ENCODE measurements at places on chromosomes 3 and 15.

GRCh38 chr3:118863731-118864322 is 170.8 kb downstream of the IGSF11 start:
- DNase-seq, result no peak

GRCh38 chr3:118628704-118629341 is 405.8 kb downstream of the IGSF11 start:
- DNase-seq, result no peak

DNA sequence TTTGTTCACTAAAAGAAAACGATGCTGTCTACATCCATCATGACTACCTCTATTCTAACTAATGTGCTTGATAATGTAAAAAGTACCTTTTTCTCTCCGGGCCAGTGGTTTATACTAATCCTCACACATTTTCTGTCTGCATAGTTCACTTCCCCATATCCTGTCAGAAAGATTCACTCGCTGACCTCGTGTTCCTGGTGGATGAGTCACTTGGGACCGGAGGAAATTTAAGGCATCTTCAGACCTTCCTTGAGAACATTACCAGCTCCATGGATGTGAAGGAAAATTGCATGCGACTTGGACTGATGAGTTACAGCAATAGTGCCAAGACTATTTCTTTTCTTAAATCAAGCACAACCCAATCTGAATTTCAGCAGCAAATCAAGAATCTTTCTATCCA is 33.8 kb downstream of the COL6A5 start:
- no peak for DNase-seq

DNA sequence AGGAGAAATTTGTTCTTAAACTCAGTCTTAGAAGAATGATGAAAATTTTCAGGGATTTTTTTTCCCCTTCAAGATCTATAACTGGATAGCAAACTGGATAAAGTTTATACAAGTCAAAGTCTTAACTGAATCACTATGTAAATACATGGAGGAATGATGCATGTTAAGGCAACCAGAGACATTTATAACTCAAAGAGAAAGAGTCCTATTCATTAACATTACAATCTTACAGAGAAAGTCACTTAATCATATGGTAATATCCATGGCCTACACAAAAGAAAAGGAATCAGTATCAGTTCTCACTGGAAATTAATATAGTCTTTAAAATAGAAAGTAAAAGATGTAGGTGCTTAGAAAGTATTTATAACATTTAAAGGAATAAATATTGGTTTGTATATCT is 869.1 kb downstream of the TBL1XR1 start:
- DNase-seq, result no peak

DNA sequence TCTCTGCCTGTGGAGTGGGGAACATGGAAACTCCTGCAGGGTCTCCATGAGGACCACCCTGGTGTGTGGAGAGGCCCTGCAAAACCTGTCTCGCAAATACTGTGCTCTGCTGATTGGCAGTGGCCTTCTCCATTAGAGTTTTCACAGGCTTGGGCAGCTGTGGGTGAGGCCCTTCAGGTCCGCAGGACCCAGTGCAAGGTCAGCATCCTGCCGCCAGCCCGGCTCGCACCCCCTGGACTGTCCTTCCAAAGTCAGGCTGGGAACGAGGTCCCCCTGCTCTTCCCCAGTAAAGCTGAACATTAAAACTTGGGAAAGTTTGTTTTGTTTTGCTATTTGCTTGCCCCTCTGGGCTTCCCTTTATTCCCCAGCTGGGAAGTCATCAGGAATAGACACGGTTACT is 85.0 kb upstream of the PLXNA1 start:
- peak; percentile 31 for DNase-seq

DNA sequence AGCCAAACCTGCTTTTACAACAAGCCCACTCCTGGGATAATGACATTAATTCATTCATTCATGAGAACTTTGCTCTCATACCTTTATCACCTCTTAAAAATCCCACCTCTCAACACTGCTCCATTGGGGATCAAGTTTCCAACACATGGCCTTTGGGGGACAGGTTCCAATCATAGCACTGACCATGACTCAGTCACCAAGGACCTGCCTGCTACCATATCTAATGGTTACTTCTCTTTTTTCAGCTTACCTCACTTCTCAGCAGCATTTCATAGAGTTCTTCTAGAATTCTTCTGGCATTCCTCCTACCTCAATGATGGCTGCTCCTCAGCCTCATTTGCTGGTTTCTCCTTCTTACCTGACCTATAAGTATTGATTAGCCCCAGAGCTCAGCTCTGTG is 36.9 kb upstream of the RYK start:
- DNase-seq, result no peak

- no peak for DNase-seq
Observed at GRCh38 chr3:159974-160373, 36.6 kb upstream of the CHL1 start.

DNA sequence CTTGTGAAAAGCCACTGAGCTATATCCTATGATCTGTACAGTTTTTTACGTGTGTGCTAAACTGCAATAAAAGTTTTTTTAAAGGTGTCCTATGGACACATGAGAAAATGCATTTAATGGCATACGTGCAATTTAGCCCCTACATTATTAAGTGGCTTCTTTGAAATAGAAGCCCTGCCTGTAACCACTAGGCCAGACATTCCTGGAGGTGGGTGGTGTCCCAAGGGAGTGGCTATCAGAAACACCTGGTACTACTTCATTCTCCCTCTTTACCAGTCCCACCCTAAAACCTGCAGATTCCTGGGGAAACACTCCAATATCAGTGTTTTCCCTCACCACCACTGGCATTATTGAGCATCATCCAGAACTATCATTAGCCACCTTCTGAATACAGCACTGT is 100.0 kb downstream of the OXNAD1 start:
- DNase-seq, result no peak

DNA sequence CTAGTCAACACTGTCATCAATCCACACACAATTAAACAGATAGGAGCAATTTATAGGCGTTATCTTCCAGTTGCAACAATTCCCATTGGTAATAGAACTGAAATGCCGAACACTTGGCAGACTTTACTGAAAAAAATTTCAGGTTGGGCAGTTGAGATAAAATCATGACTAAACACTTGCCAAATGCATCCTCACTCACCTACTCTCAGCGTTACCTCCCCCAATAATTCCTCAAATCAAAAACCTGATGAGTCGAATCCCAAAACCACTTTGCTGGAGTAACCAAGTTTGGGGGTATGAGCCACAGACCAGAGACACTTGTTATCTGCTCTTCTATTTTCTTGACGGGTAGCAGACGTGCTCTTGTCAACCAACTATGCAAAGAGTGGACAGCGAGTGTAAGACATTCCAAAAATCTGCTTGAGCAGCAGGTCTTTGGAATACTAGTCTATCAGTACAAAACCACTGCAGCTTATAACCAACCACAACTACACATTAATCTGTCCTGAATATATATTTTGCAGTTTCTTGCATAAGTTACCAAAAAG is 30.3 kb downstream of the PPP1R2 start:
- DNase-seq, result no peak

- no peak for DNase-seq
Observed at GRCh38 chr15:54149115-54149531, 170.9 kb downstream of the UNC13C start.

- no peak for DNase-seq
Observed at GRCh38 chr3:101340591-101340990, 20.2 kb upstream of the IMPG2 start.

DNA sequence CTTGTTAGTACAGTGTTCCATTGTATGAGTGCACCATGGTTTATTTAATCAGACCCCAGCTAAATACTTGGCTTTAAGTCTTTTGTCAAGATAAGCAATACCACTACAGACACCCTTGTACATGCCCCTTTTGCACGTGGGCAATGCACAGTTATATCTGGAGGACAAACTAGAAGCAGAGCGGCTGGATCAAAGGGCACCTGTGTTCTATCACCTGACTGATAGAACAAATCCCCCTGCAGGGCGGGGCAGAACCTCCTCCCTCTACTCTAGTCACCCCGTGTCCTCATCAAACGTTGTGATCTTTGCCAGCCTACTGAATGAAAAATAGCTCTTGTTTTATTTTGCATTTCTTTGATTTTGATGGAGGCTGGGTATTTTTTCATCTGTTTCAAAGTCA is 314.9 kb downstream of the TLE3 start:
- DNase-seq, result no peak

DNA sequence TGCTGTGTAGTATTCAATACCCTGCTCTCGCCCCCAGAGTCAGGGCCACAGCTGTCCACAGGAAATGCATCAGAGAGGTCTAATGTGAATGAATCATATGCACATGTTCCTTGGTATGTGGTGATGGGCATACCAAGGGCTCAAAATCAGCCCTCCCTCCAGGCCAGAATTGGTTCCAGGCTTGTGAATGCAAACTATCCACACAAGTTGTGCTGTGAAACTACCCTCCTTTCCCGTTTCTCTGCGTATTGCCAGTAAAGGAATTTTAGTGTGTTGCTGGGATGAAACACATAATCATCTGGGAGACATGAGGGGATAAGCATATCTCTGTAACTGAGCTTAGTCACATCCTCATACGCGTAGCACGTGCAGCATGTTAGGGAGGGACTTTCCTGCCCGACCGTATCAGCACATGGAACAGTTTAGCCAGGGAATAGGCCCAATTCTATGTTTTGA is 9.2 kb upstream of the MME start:
- DNase-seq, result no peak

DNA sequence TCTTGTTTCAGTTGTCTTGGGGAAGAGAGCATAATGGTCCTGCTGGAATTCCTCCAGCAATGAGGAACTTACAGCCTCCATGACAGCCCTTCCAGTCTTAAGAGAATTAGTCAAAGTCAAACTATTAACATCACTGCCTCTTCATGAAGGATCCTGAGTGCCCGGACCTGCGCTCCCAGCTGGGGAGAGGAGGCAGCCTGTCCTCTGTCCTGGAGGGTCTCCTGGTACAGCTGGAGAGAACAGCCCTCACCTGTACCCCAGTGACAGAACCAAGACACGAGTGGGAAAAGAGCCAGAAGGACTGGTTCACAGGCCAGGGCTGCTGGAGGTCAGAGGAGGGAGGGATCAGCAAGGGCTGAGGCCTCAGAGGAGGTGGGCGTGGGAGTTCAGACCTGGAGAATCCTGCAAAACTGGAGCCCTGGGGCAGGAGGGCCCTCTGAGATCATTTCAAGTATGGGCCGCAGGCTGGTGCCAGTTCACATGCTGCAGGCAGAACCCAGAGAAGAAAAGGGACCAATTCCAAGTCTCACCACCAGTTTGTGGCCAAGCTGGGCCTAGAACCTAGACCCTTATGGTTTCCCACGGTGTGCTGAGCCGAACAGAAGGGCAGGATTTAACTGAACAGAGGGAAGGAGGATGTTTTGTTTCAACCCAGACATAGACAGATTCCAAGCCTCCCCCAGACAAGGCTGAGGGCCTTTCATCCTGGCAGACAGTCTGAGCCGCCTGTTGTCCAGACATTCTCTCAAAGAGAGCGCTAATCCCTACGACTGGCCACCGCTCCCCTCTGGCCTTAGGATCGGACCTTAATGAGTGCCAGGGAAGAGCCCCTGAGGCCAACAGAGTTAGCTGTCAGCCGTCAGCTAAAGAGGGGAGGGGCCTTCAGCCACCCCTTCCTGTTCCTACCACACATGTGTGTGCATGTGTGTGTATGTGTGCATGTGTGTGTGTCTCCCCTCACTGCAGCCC is 18.2 kb downstream of the LOXL1 start:
- no peak for DNase-seq

DNA sequence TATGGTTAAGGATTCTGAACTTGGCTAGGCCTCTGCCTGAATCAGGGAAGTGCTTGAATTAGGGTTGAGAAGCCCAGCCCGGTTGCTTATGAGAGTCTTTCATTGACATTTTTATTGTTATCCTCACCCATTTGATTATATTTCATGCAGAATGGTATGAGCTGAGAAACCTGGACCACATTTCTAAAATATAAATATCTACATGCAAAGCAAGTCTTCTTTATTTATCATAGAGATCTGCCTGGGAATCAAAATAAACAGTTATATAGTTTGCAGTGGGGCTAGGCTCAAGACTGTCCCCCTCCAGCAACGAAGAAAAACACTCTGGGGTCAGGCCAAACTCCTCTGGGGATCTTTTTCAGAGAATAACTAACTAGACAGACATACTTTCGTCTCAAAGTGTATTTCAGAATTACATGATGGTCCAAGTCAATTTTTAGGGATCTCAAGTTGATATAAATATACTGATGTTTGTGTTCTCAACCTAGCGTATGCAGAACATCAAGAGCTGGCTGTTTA is 675.4 kb upstream of the NR2F2 start:
- no peak for DNase-seq

DNA sequence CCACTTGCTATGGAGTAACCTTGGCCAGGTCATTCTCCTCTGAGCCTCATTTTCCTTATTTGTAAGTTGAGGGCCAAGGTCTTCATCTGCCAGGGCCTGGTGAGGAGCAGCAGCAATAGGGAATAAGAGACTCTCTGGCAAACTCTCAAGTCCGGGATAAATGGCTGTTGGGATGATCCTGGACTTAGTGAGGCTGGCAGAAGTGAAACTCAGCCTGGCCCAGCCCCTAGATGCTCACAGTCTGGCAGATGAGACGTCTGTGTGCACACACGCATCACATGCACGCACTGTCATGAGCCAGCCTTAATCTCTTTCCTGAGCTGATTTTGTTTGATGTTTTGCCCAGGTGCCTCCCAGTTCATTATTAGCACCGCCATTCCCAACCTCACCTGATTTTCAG is 26.8 kb downstream of the SLC6A6 start:
- no peak for DNase-seq

GRCh38 chr15:100627789-100628395 is 25.5 kb downstream of the ASB7 start:
- no peak for DNase-seq

- DNase-seq, result no peak
Observed at GRCh38 chr3:158447408-158447807, 123.6 kb upstream of the MLF1 start.

DNA sequence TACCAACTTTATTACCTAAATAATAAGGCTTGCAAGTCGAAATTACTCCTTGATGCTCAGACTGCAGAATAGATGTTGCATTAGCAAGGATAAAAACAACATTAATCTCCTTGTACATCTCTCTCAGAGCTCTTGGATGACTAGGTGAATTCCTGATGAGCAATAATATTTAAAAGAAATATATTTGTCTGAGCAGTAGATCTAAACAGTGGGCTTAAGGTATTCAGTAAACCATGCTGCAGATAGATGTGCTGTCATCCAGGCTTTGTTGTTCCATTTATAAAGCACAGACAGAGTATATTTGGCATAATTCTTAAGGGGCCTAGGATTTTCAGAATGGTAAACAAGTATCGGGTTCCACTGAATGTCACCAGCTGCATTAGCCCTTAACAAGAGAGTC is 257.1 kb downstream of the TUSC7 start:
- DNase-seq, result no peak

- no peak for DNase-seq
Observed at GRCh38 chr3:65660000-65660598, 378.6 kb downstream of the MAGI1 start.

GRCh38 chr3:33716227-33716626 is 1.8 kb downstream of the CLASP2 start:
- DNase-seq, result no peak

DNA sequence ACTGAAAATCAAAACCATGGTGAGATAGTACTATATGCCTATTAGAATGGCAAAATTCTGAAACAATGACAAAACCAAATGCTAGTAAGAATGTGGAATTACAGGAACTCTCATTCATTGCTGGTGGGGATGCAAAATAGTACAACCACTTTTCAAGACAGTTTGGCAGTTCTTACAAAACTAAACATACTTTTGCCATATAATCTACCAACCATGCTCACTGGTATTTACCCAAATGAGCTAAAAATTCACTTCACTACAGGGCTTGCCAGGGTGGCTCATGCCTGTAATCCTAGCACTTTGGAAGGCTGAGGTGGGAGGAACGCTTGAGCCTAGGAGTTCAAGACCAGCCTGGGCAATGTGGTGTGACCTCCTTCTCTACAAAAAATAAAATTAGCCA is 40.0 kb downstream of the MYO9A start:
- no peak for DNase-seq

GRCh38 chr3:184540777-184541681 is 20.6 kb upstream of the EPHB3 start:
- peak; percentile 82 for DNase-seq
